ENCODE measurements at places on chromosomes 5 and 9.

GRCh38 chr5:11962122-11962521 lies 57.9 kb upstream of the CTNND2 start:
- no peak for DNase-seq

DNA sequence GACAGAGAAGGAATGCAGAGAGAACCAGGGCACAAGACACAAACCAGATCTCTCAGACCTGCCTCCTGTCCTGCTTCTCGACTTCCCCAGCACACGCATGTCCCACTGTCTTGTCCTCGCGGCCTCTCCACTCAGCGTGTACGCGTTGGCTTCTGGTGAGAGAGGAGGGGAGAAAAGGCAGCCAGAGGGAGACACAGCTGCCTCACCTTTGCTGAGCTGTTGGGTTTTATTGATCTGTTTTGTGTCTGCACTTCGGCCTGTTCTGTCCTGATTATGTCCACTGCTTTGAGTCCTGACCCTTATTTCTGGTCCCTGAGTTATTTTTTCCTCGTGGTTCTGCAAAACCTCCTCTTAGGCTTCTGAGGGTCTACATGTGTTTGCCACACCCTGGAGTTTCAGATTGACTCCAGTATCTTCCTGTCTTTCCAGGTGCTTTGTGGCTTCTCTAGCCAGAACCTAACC lies 87.5 kb upstream of the AGXT2 start:
- no peak for DNase-seq

- no peak for DNase-seq
These were observed 31.5 kb downstream of the GAPVD1 start for GRCh38 chr9:125293134-125293533.

- no peak for DNase-seq
These were observed 94.1 kb downstream of the CDC42SE2 start for GRCh38 chr5:131357739-131358561.

DNA sequence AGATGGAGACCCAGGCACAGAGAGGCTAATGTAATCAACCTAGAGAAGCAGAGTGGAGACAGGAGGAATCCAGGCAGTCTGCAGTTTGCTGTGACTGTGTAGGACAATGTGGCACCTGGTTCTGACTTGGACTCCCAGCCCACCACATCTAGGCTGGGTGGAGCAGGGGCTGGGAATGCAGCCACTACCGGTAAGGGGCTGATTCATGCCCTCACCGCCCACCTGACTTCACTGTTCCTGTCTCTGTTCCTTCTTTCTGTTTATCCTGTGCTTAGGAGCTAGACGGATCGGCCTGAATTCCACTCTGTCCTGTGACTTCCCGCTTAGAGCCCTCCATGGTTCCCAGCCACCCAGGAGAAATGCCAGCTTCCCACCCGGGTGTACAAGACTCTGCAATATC lies 2.6 kb downstream of the PDLIM4 start:
- DNase-seq = no peak
